ENCODE measurements at places on chromosomes 1 and 21.

DNA sequence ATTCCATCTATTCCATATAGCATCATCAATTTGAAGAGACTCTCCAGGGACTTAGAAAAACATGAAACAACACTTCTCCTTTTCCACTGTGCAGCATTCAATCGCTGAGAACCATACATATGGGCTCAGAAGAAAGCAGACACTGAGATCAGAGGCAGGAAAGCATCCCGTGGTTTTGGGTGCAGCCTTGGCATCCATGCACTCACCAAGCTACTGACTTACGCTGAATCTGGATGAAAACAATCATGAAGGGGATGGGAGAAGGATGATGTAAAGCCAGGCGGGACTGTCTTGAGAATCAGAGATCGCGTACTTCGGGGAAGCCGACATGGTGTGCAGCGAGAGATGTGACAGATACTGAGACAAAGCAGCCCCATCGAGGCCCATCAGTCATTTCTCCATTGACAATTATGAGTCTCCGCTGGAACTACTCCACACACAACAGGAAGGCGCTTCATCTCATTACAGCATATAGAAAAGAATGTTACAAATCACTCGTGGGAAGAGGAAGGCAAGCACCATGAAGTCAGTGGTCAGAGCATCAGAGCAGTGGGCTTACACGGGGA lies 2.3 kb upstream of the TIAM1 start:
- DNase-seq, result peak; percentile 35

GRCh38 chr1:31413405-31414001 lies 490 bp downstream of the SERINC2 start:
- DNase-seq, result peak; percentile 93

GRCh38 chr1:49104575-49104974 lies 327.9 kb upstream of the BEND5 start:
- no peak for DNase-seq

- no peak for DNase-seq
These were observed 170.4 kb upstream of the CACNA1E start for GRCh38 chr1:181312946-181313345.

DNA sequence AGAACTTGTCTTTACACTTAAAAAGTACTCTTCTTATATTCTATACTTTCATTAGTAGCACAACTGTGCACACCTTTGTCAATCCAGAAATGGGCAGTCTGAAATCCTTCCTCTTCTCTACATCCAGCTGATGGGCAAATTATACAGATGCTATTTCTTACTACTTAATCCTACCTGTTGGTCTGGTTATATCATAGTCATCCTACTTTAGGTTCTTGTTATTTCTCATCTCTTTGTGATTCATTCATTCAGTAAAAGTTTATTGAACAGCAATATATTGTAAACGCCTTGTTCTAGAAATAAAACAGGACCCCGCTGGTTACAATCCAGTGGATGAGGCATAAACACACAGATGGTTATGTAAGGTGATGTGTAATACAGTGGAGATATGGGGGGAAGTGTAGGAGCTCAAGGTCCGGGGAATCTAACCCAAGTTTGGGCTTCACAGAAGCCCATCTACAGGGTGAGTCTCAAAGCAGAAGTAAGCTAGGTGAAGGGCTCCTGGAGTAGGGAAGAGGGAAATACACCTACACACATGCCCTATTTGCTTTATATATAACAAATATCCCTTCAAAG lies 11.8 kb upstream of the FUBP1 start:
- DNase-seq, result no peak

DNA sequence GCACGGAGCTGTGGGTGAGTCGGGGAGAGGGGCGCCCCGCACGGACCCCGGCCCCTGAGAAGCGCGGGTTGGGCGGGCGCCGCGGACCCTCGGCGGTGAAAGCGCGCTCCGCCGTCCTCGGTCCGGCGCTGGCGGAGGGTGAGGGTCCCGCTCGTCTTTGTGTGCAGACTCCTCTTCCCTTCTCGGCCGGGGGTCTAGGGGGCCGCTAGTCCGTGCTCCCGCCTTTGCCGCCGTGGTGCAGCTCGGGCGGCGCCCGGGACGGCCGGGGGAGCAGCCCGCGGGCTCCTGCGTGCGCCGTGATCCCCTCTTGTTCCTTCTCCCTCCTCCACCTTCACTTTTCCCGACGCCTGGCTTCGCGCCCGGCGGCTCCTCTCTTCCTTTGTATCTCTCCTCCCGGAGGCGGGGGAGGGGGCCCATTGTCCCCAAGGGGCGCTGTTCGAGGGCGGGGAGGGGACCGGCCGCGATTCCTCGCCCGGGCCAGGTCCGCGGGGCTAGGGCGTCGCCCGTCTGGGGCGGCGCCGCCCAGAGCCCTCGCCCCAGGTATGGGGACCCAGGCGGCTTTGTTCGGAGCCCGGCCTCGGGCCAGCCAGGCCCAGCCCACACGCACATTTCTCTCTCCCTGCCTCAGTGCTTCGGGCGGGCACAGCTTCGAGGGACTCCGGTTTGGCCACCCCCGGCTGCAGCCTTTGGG lies 519 bp downstream of the FNBP1L start:
- peak; percentile 94 for DNase-seq

DNA sequence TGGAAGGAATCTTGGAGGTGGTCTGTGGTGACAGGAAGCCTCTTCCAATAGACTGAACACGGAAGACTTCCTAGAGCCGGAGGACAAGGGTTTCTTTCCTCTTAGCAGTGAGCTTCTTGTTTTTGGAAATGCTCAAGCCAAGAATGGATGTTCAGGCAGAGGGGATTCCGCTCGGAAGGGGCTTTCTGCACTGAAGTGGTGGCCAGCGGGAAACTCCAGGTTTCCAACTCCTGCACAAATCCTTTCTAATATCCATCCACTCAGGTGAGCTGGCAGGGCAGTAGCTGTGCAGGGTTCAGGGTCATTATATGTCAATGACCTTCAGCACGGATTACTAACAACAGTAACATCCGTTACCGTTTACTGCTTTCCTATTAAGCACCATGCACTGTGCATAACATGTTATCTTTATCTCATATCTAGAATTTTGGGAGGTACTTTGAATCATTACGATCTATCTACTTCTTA lies 573 bp upstream of the CPT2 start:
- peak; percentile 18 for DNase-seq

DNA sequence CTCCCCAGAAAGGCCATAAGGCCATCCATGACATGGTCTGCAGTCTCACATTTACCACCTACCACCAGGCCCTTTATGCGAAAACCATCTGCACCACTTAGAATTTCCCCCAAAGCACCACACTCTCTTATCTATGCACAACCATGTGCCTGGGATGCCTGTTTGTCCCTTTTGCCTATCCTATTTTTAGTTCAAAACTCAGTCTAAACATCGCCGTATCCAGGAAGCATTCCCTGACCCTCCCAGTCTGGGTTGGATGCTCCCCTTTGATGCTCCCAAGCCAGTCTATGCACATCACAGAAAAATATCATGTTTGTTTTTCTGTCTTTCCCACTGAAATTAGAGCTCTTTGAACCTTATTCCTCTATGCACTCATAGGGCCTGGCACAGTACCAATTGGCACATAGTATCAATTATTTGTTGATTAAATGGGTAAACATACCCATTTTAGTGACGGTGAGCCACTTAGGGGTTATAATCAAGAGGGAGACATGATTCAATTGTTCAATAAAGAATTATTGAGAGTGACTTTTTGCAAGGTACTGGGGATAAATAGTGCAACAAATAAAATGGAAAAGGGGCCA lies 6.7 kb downstream of the MPL start:
- DNase-seq, result no peak

DNA sequence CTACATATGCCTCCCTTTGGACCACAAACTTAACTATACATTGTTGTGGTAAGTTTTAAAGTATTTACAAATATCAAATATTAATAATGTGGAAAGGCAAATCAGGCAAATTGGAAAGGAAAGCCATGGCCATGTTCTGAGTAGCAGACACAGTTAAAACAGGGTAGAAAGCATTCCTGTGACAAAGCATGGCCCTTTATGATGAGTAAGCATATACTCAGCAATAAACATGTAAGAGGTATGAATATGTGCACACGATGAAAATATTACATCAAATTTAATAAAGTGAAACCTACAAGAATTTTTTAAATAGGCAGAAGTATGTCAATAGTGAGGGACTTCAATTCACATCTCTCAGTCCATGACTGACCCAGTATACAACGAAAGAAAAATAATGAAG lies 389.2 kb downstream of the DSCAM start:
- DNase-seq, result no peak

- DNase-seq, result no peak
These were observed 42.5 kb downstream of the LAMC2 start for GRCh38 chr1:183228347-183229220.

GRCh38 chr1:63710761-63711380 lies 62.9 kb upstream of the ROR1 start:
- no peak for DNase-seq

DNA sequence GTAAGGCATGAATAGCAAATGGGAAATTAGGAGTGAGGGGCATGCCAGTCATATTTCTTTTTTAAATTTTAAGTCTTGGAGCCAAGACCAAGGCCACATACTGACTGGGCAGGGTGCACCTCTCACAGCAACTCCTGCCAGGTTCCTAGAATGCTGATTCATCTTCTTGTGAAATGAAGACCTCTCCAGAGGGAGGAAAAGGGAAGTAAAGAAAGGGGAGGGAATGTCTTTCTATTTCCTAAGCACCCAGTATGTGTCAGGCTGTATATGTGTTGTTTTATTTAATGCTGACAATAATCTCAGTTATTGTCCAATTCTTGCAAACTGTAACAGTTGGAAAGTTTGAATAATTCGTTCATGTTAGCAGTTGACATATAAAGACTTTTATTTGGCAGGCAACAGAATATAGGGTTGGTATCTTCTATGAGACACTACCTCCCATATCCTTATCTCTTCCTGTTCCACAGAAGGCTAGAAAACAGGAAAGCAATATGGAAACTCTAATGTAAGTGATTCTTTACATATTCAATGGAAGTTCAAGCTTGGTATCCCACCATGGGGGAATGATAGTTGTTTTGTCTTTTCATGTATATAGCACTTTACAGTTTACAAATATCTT lies 259.1 kb upstream of the USP24 start:
- DNase-seq, result no peak

DNA sequence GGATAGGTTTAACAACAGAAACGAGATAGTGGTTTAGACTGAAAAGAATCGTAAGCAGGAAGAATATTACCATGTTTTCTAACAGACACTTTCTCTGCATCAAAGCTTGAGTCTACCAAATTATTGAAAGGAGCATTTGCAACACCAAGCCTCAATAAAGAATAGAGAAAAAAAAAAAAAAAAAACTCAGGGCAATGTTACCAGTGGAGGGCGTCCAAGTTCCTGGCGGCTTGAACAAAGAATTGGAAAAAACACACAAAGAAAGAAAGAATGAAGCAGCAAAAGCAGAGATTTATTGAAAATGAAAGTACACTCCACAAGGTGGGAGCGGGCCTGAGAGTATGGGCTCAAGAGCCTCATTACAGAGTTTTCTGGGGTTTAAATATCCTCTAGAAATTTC lies 686.5 kb upstream of the ADGRL2 start:
- no peak for DNase-seq

DNA sequence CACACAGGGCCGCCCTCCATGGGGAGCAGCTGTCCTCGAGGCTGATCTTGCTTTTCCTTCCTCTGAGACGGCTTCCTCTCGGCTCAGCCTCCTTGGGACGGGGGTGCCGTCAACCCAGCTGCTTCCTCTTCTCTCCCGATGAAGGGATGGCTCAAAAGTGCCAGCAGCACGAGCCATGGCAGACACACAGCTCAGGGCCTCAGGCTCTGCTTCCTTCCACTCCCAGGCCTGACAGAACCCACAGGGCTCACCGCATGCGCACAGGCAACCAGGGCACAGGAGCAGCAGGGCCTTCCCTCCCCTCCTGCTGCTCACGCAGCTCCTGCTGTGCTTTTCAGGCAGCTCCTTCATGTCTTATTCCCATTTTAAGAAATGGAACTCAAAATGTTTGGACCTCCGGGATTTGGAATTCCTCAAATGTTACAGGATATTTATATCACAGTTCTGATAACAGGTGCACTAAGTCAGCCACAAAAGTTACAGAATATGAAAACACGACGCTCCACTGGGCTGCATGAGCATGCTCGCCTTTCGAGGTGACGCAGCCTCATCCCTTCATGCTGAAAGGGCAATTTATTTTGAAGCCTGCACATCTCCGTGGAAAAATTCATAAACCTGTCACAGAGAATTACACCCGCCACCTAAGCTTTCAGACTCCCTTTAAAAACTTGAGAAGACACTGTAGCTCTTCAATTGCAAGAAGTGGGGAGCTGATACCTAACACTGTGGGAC lies 84.4 kb downstream of the HSF2BP start:
- DNase-seq, result peak; percentile 65

- no peak for DNase-seq
These were observed 1.7 kb upstream of the COL18A1 start for GRCh38 chr21:45403133-45403824.

DNA sequence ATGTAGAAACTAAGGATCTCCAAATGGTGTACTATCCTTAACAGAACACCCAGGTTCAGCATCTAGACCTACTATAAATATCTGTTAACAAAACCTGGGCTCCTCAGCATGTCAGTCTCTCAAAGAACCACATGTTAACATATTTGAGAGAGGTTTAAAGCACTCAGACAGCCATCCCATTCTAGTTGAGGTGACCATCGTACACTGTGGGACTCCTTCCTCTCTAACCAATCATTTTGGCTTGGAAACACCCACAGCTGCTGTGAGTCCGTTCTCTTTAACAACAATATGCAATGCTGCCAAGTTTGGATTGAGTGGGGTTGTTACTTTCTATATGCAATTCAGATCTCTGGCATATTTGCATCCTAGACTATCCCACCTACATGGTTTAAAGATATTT lies 105.8 kb downstream of the MRPL39 start:
- DNase-seq, result no peak

DNA sequence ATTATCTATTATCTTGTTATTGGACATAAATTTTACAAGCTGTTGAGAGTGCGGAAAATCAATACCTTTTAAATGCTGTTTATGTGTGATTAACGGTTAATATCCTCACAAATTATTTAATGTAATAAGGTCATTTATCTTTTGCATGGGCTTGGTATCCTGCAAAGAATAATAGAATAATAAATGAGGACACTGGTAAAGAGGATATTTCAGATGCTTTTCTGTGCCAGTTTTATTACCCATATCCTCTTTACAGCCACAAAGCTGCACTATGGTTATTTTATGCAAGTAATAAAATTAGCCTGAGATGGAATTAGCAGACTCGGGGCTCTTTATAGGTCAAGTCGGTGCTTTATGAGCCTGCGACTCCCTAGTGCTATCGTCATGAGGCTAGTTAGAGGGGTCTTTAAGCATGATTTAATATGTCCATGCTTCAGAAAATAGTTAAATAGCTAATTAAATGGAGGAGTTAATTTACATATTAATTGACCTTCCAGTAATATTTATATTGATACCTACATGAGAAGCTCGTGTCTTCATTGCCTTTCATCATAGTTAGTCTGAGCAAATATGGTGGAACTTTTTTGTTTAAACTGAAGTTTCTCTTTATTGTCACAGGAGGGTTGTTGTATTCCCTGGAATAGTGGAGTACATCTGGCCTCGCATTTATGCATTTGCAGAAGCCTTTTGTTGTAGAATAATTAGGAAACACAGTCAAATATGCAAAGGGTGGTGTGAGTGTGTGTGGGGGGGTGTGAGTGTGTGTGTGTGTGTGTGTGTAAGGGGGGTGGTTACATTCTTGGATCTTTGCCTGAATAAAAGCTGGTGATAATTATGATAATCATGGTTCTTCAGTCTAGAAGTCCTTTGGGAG lies 120.3 kb downstream of the ATG4C start:
- no peak for DNase-seq
